NCI-H1417 (cell line): ENCODE measurements at places on chromosomes 11 and 22.

DNA sequence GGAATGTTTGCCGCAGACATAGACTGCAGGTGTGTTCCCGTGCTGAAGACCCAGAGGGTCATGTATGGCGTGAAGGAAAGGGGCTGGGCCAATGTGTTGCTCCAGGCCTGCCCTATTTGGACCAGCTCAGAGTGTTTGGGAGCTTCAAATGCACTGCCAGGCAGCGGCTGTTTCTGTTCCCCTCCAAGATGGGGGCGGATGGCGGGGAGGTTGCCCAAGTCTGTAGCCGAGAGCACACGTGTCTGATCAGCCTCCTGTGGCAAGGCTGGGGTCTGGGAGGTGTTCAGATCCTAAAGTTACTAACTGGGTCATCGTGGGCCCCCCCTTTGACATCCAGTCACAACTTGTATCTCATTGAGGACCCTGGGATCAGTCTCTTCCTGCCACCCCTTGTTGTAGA, 45.5 kb downstream of the CACNA1I start:
- DNase-seq = no peak

DNA sequence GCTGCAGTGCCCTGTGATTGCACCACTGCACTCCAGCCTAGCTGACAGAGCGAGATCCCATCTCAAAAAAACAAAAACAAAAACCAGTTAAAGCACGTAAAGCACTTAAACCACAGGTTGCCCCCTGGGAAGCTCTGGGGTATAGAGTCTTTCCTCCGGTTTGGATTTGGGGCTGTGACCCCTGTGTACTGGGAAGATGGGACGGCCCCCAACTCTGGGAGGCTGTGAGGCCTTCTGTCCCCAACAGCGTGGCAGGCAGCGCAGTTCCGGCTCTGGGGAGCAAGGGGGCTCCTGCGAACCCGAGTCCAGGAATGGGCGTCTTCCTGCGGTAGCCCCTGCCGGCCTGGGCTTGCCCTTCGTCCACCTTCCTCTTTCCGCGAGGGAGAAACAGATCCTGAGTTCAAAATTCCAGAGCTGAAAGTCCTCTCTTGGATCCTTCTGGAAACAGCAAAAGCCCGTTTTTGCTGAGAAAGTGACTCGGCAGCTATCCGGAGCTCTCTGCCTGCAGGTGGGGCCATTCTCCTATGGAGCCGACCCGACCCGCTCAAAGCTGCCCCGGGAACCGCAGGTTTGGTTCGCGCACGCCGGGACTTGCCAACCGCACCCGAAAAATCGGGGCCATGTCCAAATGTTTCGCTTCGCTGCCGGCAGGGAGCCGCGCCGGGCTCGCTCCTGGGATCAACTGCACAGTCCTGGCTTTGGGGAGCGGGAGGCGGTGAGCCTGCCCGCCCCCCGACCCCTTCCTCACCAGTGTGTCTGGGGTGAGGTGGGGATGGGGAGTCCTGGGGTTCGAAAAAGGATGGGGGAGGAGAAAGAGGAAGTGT, 36.3 kb upstream of the POLA2 start:
- no peak for DNase-seq

GRCh38 chr22:42343531-42344081, 73.2 kb upstream of the TCF20 start:
- DNase-seq = peak; percentile 55

DNA sequence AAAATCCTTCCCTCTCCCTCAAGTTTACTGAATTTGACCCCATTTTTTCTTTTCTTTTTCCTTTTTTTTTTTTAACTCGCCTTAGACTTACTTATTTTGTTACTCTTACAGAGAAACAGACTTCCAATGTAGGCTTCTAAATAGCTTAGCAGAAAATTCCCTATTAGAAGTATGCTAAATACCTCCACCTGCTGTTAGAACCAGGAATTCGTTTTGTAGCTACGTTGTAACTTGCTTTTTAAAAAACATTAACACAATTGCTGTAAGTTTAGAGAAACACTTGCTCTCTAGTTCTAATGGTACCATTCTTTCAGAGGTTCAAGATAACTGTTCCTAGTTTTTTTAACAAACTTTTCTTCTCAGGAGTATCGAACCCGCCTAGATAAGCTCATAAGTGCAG, 324.2 kb downstream of the DCDC1 start:
- DNase-seq = peak; percentile 25

DNA sequence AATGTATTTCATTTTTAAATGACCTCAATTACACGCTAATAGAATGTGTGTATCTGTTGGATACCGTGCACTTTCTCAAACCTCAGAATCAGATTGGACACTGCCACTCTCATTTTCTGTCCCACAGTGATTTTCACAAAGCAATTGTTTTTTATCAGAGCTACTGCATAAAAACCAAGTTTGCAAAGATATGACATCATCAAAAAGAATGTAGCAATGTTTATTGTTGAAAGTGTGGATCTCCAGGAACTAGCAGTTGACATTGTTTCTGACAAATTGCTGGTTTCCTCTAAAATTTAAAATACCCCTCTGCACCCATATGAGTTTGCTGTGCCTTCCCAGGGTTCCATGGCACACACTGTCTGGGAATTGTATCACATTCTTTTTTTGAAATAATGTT, 362.7 kb upstream of the DDI1 start:
- DNase-seq = no peak

- no peak for DNase-seq
Observed at GRCh38 chr11:63906585-63906984, 10.4 kb downstream of the RCOR2 start.

DNA sequence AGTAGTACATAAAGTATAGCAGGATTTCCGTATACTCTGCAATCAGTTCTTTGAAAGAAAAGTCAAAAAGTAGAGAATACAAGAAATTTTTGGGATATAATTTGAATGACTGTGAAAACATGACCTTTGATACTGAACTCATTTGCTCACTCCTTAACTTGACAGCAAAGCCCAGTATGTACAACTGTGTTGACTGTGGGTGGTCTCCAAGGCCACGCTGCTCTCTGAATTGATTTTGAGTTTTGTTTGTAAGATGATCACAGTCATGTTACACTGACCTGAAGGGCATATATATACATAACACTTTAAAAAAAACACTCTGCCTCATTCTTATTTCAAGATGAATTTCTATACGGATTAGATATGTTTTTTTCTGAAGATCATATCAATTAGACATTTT, 9.5 kb upstream of the AMOTL1 start:
- DNase-seq = no peak

GRCh38 chr11:35144806-35145205, 5.8 kb downstream of the CD44 start:
- no peak for DNase-seq

DNA sequence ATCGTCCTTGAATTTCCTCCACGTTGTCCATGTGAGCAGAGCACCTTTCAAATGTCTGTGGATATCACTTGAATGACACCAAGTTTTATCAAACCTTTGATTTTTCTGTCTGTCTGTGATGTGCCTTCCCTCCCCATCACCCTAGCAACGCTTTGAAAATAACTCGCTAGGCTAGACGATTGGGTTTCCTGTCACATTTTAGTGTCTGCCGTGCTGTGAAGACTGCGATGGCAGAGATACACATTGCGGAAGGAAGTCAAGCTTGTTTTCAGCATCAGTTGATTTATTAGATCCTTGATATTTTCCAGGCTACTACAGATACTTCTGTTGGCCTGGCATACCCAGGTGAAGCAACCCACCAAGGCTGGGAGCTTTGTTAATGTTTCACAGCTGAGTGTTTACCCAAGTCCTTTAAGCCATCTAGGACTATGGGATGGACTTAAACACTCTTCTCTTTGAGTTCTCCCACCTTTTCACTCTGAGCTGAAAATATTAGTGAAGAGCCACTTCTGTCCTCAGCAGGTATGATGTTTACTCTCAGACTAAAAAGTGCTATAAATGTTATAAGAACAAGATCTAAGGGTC, 93.6 kb upstream of the CD44 start:
- peak; percentile 90 for DNase-seq

GRCh38 chr11:78961937-78962701, 387.5 kb upstream of the NARS2 start:
- peak; percentile 38 for DNase-seq
